A549 (cell line): ENCODE measurements at places on chromosomes 3 and 15. TPM values are rescaled to one million over a fixed set of nuclear protein-coding genes. Genes with fewer than 3 reads are reported as not detected.
A peak's percentile ranks its signal among the peaks of the same experiment; 100 is the strongest.

- no peak for DNase-seq
These were observed 153.1 kb upstream of the NUDT16 start for GRCh38 chr3:131228522-131228921.

DNA sequence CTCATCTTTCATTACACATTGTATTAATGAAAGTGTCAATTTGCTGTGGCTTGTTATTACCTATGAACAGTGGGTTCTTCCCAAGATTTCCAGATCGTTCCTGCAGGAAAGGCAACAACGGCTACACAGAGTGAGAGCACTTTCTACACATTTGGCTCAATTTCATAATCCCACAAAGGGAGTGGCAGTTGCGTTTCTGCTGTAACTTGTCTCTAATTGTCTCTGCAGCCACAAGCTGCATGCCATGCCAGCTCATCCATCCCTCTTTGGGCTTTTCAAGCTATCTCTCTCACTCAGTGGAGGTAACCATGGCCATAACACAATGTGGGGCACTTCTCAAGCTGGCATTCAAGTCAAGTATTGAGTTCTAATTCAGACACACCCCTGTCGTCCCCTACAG lies 27.7 kb upstream of the CPNE4 start:
- DNase-seq = no peak

The MST1R gene
- 5.9 to 6.1 TPM (median 6.0 TPM) in 3 replicates for polyA plus RNA-seq

DNA sequence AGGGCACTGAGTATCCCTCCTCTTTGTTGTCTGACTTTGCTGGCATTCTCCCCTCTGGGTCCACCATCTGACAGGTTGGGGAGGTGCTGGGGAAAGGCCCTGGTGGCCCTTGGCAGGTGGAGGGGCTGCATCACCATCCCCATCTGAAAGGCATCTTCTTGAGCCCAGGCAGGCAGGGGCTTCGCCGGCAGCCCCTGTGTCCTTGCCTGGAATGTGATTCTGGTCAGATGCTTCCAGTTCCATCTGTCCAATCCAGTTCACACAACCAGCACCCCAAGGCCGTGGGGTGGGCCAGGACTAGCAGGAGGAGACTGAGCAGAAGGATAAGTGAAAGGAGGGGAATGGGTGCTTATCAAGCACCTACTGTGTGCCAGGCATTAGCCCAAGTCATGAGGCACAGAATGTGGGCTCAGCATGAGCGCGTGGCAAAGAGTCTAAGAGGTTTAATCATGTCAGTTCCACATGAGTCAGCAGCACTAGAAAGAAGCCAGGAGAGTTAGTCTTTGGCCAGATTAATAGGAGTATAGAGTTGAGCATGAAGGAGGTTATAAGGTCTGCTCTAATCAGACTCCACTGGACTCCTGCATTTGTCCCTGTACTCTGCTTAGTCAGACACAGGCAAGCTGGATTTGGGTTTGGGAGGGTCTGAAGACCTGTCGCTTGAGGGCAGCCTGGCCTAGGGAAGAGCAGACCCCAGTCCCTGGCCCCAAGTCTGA lies 10.5 kb upstream of the TXNRD3 start:
- no peak for DNase-seq

DNA sequence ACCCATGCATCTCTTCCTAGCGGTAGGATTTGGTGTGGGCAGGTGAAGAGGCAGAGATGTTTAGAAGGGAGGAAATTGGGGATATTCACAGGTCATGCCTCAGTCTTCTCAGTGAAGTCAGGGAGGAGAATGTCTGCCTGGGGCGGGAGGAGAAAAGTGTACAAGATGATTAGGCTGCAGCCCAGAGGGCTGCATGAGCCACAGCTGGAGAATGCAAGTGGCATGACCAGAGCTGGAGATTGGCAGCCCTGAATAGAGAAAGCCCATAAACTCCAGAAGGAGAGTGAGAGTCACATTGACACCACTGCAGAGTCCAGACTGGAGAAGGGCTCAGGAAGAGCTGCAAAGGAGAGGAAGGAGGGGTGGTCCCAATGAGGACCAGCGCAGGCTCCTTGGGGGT lies 22.6 kb downstream of the PDHB start:
- no peak for DNase-seq

DNA sequence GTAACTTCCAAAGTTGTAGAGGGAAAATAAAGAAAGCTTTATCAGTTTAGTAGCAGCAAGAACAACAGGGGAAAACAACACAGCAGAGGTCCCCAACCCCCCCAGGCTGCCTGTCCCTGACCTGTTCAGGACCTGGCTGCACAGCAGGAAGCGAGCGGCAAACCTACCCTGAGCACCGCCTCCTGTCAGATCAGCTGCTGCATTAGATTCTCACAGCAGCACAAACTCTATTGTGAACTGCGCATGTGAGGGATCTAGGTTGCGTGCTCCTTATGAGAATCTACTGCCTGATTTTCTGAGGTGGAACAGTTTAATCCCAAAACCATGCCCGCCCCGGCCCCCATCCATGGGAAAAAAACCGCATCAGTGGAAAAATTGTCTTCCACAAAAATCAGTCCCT lies 40.3 kb downstream of the USP50 start:
- no peak for DNase-seq

DNA sequence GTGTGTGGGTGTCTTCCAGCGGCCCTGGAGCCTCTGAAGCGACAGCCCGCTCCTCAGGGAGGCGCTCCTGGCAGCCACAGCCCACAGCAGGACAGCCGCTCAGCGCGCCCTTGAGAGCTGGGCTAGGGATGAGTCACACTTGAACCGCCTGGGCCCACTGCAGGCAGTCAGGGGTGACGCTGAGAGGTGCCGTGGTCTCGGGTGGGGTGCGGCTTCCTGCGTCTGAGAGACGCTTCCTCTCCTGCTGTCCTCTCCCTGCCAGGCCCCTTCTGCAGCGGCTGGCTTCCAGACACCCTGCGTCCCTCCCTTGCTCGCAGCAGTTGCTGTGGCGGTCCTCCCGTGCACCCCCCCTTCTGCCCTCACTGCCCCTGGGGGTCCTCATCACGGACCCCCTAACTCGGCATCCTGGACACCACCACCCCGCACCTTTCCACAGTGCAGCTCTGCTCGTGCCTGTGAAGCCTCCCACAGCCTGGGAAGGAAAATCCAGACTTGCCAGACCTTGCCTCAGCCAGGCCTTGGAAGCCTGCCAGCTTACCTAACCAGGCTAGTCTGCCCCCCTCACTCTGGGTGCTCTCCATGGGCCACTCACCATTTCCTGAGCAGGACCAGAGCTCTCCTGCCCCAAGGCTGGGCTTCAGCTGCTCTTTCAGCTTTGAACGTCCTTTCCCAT lies 1.1 kb upstream of the SPTBN5 start:
- no peak for DNase-seq

- DNase-seq = no peak
These were observed 27.0 kb downstream of the EPHB1 start for GRCh38 chr3:134822090-134822489.

- DNase-seq = no peak
These were observed 155.4 kb upstream of the GOLGA6L4 start for GRCh38 chr15:84079885-84080777.

GRCh38 chr3:48493203-48493501 lies 10.8 kb downstream of the SHISA5 start:
- no peak for DNase-seq

DNA sequence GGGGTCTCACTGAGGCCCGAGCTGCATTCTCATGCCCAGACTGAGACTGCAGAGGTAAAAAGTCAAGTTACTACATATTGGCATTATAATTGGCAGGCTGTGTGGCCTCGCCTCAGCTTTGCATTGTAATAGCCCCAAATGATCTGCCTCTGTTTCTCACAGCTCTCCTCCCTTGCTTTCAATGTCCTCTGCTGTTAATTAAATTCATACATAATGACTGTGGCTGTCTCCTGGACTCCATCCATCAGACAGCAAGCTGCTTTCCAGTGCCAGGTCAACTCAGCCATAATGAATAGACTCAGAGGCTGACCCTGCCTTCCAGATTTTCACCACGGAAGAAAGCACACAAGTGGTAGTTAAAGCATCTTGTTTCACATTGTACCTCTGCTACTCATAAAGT lies 7.6 kb upstream of the RTP4 start:
- DNase-seq = no peak

The CCR2 gene
- not detected in 3 replicates for polyA plus RNA-seq

GRCh38 chr3:14915636-14916222 lies 31.7 kb upstream of the NR2C2 start:
- DNase-seq = no peak

GRCh38 chr15:28889346-28889745 lies 3.6 kb downstream of the APBA2 start:
- no peak for DNase-seq

The SLC9C1 gene
- not detected in 3 replicates for polyA plus RNA-seq

DNA sequence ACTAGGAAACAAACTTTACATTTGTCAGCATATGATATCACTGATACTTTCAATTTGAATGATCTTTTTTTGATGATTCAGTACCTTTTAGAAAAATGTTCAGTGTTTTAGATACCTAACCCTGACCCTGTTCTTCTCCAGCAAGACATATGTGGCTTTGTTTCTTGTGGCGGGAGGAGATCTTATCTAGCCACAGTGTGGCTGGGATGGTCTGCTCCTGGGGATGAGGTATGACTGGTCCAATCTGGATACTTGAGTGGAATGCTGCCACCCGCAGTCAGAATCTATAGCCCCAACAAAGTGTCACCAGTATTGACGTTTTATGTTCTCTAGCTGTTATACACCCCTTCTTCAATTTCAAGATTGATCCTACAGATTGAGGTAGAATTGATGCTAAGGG lies 439.0 kb upstream of the GOLIM4 start:
- no peak for DNase-seq

- DNase-seq = peak; percentile 72
These were observed 85.9 kb upstream of the ABHD2 start for GRCh38 chr15:89002281-89002761.

The PAK6 gene
- 0.05 to 0.12 TPM (median 0.10 TPM) in 3 replicates for polyA plus RNA-seq

GRCh38 chr3:179658606-179659005 lies 5.8 kb downstream of the USP13 start:
- DNase-seq = no peak

DNA sequence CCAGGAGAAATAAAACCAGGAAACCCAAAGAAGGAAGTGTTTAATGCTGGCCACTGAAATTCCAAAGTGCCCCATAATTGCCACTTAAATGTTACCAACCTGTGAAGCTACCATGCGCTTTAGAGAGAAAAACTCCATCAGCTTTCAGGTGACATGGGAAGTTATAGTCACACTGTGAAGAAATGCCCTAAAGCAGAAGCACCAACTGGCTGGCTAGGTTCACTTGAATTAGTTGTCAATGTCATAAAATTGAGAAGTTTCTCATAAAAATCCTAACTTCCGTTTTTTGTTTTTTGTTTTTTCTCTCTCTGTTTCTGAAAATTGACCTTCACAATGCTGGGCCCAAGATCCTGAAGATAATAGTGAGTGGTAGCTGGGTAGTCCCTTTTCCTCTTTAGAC lies 167.9 kb upstream of the CTNNB1 start:
- DNase-seq = no peak

The HIGD2B gene
- not detected in 3 replicates for polyA plus RNA-seq

The HOMER2 gene
- polyA plus RNA-seq = 9.4 to 11.0 TPM (median 10.2 TPM) in 3 replicates

The PLA2G4B gene
- polyA plus RNA-seq = 2.2 to 2.7 TPM (median 2.2 TPM) in 3 replicates
